ENCODE measurements at places on chromosomes 6 and 20.

DNA sequence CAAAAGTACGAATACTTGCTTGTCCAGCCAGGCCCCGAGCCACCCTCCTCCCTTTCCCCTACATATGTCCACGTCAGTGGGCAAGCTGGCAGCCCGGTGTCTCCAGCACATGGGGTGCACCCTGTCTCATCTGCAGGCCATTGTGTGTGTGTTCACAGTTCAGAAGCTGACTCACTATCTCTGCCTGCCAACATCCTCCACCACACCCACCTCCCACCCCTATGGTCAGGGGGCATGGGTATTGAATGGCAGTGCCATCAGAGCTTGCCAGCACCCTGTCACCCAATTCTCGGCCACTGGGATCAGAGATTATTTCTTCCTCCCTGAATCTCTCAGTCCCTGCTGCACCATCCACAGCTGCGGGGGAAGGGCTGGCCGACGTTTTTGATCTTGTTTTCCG is 195.7 kb downstream of the FARS2 start:
- no peak for DNase-seq

DNA sequence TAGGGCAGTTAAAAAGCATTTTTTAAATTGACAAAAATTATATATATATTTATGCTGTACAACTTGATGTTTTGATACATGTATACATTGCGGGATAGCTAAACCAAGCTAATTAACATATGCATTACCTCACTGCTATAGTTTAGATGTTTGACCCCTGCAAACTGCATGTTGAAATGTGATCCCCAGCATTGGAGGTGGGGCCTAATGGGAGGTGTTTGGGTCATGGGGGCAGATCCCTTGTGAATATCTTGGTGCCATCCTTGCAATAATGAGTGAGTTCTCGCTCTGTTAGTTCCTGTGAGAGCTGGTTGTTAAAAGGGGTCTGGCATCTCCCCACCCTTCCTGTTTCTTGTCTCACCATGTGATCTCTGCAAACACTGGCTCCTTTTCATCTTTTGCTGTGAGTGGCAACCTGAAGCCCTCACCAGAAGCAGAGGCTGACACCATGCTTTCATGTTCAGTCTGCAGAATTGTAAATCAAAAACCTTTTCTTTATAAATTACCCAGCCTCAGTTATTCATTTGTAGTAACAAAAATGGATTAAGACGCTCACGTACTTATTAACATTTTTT is 111.8 kb downstream of the MCHR2 start:
- no peak for DNase-seq

DNA sequence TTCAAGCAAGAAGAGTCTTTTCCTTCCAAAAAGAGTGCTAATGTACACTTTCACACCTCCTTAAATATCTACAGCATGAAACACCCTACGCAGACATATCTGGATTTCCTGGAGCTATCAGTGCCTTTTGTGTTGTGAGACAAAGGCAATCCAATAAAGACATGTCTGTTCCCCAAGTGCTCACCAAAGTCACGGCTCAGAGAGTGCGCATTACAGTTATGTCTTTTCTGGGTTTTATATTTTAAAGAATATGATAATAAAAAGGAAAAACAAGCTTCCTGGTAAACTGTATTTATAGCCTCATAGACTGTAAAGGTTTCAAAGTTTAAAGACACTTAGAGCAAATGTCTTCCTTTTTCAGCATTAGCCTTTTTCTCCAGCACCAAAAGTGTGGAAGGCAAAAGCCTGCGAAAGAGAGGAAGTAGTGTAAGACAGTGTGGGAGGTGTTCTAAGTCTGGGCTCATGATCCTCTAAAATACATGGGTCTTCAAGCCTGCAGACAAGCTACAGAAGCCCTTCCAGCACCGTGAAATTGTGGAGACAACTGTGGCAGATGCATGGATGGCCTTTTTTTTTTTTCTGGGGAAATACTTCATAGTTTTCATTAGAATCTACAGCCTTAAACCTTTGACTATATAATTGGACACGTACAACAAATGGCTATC is 135.0 kb upstream of the SLC35B3 start:
- DNase-seq = no peak

DNA sequence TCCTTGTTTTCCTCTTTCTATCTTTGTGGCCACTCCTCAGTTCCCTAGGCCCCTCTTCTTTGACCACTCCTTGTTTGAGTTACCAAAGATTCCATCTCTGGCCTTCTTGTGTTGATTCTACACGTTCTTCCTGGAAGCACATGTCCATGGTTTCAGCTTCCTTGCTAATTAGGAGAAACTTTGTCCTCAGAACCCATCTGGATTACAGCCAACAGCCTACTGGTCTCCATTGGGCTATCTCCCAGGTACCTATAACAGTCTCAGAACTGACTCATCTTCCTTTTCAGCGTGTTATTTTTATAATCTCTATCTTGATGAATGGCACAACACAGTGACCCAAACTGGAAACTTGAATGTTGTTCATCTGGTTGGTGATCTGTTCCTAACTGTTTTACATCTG is 17.5 kb downstream of the PTPRA start:
- DNase-seq = no peak

- no peak for DNase-seq
These were observed 220.8 kb upstream of the HEY2 start for GRCh38 chr6:125528621-125529041.

DNA sequence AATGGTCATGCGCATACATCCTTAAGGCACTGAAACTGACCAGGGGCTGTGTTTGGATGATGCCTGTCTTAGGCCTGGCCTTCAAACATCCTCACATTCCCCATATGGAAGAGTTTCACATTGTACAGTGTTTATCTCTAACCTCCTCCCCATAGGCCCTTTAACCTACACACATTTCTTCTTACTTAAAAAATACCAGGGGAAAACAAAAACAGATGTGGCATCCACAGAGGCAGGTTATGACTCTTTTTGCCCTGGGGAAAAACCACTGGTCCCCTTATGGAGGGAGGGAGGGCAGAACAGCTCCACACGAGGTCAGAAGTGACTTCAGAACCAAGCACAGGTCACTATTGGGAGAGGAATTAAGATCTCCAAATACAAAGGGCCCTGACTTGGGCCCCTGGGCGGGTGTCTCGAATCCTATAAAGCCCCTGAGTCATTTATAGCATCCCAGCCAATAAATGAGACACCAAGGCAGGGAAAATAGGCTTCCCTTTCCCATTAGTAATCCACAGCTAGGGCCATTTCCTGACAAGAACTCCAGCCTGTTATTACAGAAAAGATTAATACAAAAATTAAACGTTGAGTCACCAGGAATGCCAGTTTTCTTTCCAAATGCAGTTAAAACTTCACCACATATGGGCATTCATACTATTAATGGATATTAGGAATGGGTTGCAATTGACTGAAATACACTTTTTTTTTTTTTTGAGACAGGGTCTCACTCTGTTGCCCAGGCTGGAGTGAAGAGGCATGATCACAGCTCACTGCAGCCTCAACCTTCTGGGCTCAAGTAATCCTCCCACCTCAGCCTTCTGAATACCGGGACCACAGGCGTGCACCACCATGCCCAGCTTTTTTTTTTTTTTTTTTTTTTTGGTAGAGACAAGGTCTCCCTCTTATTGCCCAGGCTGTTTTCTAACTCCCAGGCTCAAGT is 107.2 kb downstream of the ATP9A start:
- DNase-seq = no peak

DNA sequence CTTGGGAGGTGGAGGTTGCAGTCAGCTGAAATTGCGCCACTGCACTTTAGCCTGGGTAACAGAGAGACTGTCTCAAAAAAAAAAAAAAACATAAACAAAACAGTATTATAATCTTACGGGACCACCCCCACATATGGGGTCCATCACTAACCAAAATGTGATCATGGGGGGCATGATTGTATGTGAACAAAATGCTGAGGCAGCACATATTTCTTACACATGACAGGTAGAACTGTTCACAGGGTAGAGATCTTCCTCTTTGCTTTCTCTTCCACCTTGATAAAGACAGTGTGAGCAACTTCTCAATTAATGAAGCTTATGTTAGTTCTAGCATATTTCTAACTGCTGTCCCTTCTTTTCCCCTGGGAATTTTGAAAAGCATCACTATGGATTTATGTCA is 24.7 kb downstream of the NFATC2 start:
- DNase-seq = no peak

- DNase-seq = no peak
These were observed 106.2 kb upstream of the BEND3 start for GRCh38 chr6:107221519-107221918.

DNA sequence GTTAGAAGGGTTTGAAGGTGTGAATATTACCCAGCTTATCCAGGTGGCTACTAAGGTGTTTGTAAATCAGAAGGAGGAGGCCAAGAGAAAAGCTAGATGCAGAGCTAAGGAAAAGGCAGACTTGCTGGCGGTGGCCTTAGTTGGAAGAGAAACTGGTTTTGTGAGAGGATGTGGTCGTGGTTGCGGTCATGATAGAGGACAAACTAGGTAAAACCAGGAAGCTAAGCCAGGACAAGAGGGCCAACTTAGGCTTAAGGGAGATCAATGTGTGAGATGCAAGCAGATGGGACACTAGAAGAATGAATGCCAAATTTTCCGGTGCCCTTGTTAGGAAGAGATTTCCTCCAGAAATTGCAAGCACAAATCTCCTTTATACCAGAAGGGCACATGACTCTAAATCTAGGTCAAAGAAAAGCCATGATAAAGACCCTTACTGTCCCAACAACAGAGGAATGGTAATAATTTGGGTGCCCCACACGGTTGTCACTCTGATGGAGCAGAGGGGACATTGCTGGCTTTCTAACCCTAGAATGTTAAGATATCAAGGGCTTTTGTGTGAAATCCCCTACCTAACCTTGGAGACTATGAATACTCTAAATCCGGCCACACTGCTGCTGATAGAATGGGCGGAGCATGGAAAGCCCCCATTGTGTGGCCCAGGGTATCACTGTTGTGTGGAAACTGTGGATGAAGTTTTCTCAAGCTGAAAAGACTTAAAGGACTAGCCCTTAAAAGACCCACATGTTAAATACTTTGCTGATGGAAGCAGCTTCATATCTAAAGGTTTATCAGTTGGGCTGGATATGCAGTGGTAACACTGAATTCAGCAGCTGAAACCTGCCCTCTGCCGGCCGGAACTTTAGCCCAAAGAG is 7.8 kb downstream of the IL22RA2 start:
- DNase-seq = peak; percentile 42

- DNase-seq = no peak
These were observed 193.2 kb upstream of the COL21A1 start for GRCh38 chr6:56440551-56440981.

GRCh38 chr6:12748411-12748810 is 31.8 kb downstream of the PHACTR1 start:
- DNase-seq = no peak

DNA sequence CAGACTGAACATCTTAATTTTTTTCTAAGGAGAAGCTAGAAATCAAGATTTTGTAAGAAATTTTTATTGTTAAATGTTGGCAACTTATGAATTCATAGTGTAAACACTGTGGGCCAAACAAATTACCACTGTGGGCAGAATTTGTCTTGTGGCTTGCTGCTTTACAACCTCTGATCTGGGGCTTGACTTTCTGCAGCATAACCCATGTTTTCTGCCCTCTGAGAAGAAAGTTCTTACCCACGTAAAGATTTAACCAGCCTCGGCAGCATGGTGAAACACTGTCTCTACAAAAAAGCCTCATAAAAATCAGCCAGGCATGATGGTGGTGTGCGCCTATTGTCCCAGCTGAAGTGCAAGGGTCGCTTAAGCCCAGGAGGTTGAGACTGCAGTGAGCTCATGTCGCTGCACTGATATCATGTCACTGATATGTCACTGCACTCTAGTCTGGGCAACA is 12.9 kb downstream of the ITCH start:
- DNase-seq = no peak

GRCh38 chr20:35006009-35006408 is 50.3 kb downstream of the MYH7B start:
- no peak for DNase-seq

DNA sequence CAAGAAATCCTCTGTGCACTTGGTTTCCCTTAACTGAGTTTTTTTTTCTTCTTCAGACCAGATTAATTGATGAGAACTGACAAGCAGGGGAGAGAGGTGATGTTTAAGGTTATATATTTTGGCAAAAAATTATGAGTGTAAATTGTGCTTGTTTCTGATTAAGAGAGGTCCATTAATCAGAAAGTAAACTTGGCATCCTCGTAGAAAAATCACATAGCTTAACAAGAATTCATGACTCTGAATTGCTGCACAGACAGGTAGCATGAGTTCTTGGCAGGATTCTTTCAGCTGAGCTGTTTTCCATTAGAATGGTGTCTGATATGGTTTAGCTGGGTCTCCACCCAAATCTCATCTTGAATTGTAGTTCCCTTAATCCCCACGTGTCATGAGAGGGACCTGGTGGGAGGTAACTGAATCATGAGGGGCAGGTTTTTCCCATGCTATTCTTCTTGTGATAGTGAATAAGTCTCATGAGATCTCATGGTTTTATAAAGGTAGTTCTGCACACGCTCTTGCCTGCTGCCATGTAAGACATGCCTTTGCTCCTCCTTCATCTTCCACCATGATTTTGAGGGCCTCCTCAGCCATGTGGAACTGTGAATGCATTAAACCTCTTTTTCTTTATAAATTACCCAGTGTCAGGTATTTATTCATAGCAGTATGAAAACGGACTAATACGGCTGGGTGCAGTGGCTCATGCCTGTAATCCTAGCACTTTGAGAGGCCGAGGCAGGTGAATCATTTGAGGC is 34.2 kb upstream of the DDR1 start:
- DNase-seq = no peak

- DNase-seq = peak; percentile 76
These were observed at the start of gene SLC35B2 for GRCh38 chr6:44257025-44257752. Gene SLC35B2, minus strand, starts transcription at chr6:44257528. Its CDS starts 118 bp downstream, at chr6:44257410.

DNA sequence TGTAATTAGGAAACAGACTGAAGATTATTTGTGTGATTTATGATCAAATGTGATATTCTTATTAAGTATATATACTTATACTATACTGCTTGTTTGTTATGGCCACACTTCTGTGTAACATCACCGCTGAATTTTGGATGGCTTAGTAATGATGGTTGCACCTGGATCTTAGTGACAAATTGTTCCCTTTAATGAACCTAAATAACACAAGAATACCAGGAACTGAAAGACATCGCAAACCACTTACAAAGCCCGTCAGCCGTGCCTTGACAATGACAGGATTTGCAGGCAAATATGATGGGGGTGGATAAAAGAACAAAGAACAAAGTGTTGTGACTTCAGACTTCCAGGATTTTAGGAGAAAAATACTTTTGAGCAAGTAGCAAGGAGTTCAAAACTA is 67.1 kb downstream of the LAMP5 start:
- DNase-seq = no peak

DNA sequence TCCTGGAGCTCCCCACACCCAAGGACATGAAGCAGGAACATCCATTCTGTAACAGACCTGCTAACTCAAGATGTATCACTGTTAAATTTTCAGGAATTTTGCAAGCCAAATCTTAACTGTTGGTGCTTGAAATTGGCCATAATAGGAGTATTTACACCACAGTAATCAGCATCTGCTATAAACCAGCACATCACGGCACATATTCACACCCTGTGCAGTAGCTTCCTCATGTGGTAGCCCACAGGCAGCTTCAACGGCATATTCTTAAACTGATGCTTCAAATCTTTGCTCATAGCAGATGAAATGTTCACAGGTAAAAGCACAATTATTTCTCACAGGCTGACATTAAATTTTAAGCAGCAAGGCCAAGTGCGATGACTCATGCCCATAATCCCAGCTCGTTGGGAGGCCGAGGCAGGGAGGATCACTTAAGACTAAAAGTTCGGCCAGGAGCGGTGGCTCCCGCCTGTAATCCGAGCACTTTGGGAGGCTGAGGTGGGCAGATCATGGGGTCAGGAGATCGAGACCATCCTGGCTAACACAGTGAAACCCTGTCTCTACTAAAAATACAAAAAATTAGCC is 43.5 kb upstream of the LYRM2 start:
- DNase-seq = no peak

All from activated naive CD8-positive, alpha-beta T cell treated with anti-CD3 and anti-CD28 coated beads, Interleukin-2, amount 50 U/mL, for 24 hours (primary cell).